IMR-90 (cell line): ENCODE measurements at places on chromosomes 6 and 20. TPM values are rescaled to one million over a fixed set of nuclear protein-coding genes. Genes with fewer than 3 reads are reported as not detected.

Gene ILRUN
- 29.9 and 32.2 TPM in 2 replicates for total RNA-seq

Gene BTN3A1
- total RNA-seq, result 15.3 and 16.5 TPM in 2 replicates

DNA sequence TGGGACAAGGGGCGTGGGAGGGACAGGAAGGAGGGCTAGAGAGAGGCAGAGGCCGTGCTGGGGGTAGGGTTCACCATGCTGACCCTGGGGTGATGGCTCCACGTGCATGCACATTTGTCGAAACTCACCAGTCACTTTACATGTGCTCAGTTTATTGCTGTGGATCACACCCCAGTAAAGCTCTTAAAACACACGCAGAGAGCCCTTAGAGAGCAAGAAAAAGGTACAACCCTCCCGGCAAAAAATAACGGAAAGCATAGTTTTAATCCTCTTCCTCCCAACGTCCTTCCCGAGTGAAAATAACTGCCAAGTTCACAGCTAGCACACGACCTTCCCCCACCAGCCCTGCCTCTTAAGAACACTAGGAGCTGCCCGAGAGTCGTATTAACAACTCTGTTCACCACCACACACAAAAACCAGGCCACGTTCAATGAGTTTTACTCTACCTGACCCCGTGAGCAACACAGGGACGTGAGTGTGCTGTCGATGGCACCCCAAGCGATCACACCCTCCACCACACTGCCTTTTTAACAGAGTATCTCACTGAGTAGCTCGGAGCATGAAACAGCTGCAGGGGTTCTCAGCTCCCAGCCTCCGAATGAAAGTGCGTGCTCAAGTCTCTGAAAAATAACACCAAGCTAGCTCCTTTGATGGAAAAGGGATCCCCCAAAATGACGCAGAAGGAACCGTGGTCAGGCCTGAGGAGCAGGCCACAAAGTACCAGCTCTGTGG is 39.7 kb downstream of the TAF4 start:
- peak; percentile 74 for DNase-seq

Gene TIAM2
- total RNA-seq, result 4.7 and 5.6 TPM in 2 replicates

Gene VEGFA
- total RNA-seq, result 156 and 190 TPM in 2 replicates

Gene ZSCAN9
- total RNA-seq, result 16.9 and 17.7 TPM in 2 replicates

Gene MCCD1
- total RNA-seq, result not detected in 2 replicates

Gene PLA2G7
- total RNA-seq, result not detected in 2 replicates

Gene TRIM10
- not detected in 2 replicates for total RNA-seq

- no peak for DNase-seq
Measured at GRCh38 chr6:117559299-117559698, 43.0 kb downstream of the GOPC start.

- no peak for DNase-seq
Measured at GRCh38 chr6:86683132-86683908, 254.0 kb upstream of the HTR1E start.

DNA sequence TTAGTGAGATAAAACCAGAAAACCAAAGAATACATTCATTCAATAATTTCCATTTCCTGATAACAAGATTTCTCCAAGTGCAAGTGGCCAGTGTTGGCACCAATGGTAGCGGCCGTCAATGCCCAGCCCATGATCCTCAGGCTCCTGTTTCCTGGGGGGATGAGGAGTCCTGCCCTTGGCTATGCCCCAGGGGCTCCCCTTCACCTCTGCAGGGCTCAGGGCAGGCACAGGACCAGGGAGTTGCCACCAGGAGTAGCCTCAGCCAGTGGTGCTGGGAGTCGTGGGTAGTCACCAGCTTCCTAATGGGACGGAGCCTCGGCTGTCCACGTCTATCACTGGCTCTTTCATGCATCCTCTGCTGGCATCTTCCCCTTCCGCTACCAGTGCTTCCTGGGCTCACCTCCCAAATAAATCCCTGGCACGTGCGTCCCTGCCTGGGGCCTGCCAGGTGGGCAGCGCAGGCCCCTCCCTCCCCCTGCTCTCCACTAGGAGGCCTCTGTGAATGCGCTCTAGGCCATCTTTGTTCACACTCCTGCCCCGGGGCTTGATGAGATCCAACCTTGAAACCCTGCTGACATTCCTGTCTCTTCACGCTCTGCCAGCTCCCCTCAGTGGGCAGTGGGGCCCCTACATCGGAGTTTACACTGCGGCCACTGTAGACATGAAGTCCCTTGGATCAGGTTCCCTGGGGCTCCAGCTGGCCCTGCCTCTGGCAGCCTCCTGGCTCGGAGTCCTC is 215.7 kb downstream of the SYNDIG1 start:
- DNase-seq, result no peak

DNA sequence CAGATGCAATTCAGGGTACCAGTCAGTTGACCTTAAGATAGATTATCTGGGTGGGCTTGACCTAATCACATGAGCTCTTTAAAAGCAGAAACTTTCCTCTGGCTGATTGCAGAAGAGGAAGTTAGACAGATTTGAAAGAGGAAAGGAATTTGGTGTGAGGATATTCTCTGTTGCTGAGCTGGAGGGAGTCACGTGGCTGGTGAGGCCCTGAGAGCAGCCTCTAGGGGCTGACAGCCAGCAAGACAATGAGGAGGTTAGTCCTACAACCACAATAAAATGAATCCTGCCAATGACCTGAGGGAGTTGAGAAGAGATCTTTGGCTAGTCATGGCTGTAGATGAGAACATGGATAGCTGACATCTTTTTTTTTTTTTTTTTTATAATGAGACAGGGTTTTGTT is 87.0 kb upstream of the B3GAT2 start:
- peak; percentile 6 for DNase-seq

DNA sequence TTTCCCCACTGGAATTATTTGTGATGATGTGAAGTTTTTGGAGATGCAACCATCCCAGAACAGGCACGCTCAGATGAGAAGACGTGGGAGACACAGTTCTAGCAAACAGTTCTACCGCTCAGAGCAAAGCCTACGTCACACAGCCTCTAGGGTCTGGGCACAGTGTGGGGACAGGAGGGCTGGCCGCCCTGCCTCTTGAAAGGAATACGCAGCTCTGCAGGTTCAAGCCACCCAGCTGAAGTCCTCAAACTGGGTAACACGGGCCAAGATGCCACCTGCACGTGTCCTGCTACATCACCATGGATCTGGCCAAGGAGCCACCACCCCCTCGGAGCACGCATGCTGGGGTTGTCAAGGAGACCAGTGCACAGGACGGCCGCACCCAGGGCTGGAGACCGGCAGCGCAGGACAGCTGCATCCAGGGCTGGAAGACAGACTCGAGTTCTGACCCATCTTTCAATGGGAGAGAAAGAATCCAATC is 75.0 kb downstream of the NOL4L start:
- no peak for DNase-seq

DNA sequence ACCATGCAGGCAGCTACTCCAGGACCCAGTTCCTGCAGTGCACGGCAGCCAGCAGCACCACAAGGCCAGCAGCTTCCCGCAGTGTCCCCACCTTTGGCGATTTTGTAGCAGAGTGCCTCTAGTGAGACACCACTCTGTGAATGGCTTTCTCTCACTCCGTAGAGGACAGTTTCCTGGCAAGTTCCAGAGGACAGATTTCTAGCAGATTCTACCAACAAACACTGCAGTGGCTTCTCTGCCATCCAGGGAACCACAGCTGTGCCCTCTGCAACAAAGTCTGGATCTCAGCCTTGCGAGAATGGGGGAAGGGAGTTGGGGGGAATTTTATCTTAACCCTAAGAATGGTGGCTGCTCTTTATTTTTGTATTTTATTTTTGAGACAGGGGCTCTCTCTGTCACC is 28.7 kb downstream of the SNHG17 start:
- no peak for DNase-seq

GRCh38 chr20:57484772-57485171 is 40.2 kb downstream of the CTCFL start:
- DNase-seq, result no peak
